CD4-positive, alpha-beta memory T cell (primary cell): ENCODE measurements at places on chromosomes 2 and 18.

DNA sequence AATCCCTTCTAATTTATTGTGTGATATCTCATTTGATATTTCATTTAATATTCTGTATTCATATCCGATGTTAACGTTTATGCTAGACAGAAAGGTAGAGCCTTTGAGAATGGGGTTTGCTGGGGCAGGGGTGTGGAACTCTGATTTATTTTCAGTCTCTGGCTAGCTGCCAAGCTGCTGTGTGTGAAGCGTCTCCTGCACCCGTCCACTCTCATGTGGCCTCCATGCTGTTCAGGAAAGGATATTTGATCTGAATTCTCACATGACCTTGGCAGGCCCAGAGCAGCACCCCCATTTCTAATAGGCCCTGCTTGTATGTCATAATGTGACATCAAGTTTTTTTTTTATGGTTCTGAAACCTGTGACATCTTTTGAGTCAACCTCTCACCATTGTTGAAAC, 1.6 kb downstream of the IL1R1 start:
- no peak for DNase-seq

DNA sequence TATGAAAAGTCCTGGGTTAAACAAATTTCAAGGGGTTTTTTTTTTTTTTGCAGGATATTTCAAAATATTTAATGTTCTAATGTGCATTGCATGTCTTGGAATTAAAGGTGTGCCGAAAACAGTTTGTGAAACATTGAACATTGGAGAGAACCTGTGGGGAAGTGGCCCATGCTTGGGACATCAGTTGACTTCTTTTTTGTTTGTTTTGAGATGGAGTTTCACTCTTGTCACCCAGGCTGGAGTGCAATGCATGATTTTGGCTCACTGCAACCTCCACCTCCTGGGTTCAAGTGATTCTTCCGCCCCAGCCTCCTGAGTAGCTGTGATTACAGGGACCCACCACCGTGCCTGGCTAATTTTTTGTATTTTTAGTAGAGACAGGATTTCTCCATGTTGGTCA, 71.0 kb upstream of the RAPH1 start:
- no peak for DNase-seq

- DNase-seq: no peak
Observed at GRCh38 chr2:237944302-237944701, 22.5 kb upstream of the UBE2F start.

GRCh38 chr18:78625847-78626246, 353.8 kb upstream of the SALL3 start:
- DNase-seq: no peak

DNA sequence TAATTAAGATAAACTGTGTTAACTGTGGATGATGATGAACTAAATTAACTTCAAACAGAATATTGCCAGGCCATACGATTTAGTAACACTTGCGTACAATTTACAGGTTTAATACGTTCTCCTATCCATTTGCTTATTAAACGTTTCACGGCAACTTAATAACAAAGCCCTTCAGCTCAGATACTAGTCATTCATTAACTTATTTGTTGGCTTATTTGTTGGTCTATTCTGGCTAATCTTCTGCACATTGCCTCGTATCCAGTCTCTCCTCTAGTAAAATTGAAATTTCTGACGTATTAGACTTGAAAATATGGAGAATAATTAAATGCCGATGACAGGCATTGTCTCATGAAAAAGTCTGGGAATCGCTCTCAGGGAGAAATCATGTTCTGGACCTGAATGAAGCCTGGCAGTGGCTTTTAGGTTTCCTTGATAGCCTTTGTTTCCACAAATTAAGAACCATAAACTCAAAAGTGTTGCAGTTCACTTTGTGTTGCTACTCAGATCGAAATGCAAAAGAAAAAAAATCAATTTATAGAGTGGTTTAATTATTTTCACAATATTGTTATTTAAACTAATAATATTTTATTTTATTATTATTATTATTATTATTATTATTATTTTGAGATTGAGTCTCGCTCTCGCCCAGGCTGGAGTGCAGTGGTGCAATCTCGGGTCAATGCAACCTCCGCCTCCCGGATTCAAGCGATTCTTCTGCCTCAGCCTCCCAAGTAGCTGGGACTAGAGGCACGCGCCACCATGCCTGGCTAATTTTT, 4.5 kb downstream of the SCLY start:
- DNase-seq: no peak

DNA sequence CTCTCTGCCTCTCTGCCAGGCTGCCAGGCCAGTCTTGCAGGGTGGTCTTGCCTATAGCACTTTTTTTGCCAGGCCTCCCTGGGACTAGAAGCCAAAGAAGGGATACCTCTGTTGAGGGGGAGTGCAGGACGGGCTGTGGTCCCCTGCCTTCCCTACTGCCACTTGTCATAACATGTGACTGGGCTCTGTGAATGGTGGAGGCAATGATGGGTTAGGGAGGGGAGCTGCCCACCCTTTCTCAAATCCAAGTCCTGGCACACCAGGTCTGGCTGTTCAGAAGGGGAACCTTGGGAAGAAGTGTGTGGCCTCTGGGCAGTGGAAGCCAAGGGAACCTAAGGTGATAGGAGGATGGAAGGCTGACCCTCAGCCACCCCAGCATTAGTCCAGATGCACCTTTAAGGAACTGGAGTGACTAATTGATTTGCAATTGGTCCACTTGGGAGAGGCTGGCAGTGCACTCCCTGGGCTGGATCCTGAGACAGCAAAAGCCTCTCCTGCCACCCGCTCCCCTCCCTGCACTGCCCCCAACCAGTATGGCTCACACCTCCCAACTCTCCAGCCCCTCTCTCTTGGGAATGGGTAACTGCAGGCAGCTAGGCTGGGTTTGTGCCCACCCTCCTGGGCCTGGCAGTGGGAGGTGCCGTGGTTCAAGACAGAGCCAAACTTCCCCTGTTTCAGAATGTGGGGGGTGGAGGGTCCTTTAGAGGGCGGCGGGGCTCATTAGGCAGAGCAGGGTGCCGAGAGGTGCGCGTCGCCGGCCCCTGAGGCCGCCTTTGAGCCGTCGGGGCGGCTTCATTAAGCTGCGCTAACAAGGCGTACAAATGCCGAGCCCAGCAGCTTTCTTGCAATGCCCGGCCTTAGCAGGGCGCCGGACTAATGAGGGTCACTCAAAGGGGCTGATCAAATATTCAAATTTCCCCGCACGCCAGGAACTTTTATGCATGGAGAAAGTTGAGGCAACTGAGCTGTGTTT, 4.5 kb upstream of the SIX3 start:
- DNase-seq: no peak

DNA sequence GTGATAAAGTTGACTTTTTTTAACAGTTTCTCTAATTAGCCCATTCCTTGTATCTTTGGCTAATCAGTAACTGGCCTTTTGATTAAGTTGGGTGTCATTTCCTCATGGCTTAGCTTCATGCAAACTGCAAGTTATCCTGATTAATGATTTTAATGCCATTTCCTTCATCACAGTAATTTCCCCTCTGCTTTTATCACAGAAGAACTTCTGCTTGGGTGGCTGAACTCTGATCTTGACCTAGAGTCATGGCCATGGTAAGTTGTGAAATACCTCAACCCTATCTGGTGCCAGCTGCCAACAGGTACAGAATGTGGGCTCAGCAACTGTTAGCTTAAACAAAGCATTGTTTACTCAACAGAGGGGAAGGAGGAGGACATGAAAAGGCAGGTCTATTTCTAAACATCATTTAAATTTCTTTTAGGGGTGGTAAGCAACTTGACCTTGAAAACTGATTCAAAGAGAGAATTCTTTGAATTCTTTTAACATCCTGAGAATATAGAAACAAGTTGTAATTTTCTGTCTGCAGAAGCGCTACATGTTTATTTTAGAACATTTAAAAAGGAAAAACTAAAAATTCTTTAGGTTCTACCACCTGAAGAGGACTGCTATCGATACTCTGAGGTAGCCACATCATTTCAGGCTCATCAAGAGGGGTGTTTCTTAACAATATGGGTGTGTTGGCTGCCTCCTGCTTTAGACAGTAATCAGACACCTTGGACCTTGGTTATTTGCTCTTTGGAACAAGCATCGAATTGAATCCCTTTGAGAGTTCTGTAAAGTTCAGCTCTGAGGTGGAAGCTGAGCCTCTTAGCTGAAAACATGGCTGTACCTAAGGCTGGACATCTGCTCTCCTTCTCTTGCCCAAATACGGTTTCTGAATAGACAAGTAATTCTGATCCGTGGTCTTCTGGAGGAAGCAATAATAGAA, 39.7 kb downstream of the ANXA4 start:
- no peak for DNase-seq

DNA sequence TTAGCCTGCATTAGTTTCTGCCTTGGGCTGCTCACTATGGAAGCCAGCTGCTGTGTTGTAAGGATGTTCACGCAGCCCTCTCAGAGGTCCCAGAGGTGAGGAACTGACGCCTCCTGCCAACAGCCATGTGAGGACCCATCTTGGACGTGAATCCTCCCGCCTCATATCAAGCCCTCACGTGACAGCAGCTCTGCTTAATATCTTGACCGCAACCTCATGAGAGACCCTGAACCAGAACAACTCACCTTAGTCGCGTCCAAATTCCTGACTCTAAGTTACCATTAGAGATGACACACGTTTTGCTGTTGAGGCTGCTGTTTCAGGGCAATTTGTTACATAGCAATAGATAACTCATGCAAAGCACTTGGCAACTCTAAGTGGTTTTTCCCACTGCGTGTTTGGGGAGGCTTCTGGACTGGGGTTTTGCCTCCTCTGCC, 97.7 kb downstream of the TMEM17 start:
- DNase-seq: no peak

- no peak for DNase-seq
Observed at GRCh38 chr2:40415391-40415790, 36.5 kb downstream of the SLC8A1 start.
